CD8-positive, alpha-beta T cell (primary cell): ENCODE measurements at places on chromosomes 6 and 20. TPM values are rescaled to one million over a fixed set of nuclear protein-coding genes. Genes with fewer than 3 reads are reported as not detected.

Gene SGK2
- total RNA-seq: 0.47 TPM

Gene ECT2L
- not detected for total RNA-seq

Gene EEF1A2
- 0.81 TPM for total RNA-seq

Gene RSPO3
- not detected for total RNA-seq

Gene CASS4
- total RNA-seq: 23.5 TPM

Gene SLC25A27
- not detected for total RNA-seq

Gene OPN5
- total RNA-seq: not detected

Gene PNRC1
- 1,236 TPM for total RNA-seq

Gene DSP
- not detected for total RNA-seq

Gene NEDD9
- total RNA-seq: 41.2 TPM

Gene LY86
- not detected for total RNA-seq

Gene SRMS
- not detected for total RNA-seq

Gene GNMT
- 1.9 TPM for total RNA-seq

Gene PRSS16
- 0.58 TPM for total RNA-seq

DNA sequence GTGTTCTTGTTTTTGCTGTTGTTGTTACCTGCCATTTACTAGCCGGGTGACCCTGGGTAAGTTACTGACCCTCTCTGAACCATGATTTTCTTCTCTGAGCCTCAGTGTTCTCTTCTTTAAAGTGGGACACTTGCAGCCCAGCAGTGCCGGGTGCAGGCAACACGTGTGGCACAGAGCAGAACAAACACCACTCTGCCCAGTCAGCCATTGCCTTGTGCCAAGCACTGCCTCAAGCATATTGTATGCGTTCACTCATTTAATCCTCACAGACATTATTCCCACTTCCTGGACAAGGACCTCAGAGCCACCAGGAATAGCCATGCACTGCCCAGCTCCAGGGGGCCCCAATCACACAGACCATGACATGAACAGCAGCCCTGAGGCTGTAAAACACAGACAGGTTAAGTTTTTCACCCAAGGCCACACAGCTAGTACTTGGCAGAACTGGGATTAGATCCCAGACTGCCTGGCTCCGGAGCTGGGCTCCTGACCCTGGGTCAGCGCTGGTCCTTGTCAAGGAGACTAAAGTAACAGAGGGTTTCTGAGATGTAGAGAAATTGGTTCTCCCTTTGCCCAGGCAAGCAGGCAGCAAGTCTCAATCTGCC, 74.0 kb upstream of the PTPN1 start:
- DNase-seq: no peak

DNA sequence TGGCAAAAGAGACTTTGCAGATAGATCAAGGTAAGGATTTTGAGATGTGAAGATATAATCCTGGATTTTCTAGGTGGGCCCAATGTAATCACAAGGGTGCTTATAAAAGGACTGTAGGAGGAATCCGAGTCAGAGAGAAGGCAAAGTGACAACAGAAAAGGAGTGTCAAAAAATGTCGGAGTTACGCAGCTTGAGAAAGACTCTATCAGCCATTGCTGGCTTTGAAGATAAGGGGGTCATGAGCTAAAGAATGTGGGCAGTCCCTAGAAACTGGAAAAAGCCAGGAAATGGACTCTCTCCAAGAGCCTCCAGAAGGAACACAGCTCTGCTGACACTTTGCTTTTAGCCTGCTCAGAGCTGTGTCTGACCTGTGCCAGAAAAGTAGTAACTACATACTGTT, 8.7 kb upstream of the RWDD1 start:
- DNase-seq: no peak

DNA sequence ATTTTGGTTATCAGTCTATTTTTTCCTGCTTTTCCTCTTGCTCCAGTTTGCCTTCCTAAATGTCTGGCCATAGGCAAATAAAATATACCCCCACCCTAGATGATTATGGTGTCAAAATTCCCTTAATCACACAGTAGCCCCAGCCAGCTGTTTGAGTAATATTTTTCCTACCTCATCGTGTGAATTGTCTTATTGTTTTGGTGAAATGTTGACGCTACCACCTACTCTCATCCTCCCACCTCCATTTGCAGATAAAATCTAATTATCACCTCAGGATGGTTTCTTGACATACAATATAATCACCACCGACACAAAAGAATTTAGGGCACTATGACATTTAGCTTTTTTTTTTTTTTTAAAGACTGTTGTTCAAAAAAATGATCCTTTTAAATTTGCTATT, 44.1 kb upstream of the FUCA2 start:
- no peak for DNase-seq

GRCh38 chr6:85610182-85610895, 16.7 kb upstream of the SNX14 start:
- DNase-seq: no peak

- no peak for DNase-seq
These were observed 43.6 kb upstream of the FAM83B start for GRCh38 chr6:54802775-54803634.

DNA sequence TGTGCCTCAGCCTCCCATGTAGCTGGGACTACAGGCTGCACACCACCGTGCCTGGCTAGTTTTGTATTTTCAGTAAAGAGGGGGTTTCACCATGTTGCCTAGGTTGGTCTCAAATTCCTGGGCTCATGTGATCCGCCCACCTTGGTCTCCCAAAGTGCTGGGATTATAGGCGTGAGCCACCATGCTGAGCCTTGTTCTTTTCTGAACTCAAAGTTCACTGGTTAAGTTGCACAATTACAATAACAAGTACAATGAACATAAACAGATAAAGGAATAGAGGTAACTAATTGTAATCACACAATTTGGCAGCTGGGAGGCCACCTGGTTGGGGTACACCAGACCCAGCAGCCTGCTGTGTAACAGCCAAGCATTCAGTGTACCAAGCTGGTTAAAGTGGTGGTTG, 6.7 kb downstream of the NUDT3 start:
- no peak for DNase-seq

- no peak for DNase-seq
These were observed 23.1 kb downstream of the FBXL4 start for GRCh38 chr6:98924647-98925046.

GRCh38 chr20:61186771-61187472, 65.1 kb upstream of the CDH4 start:
- DNase-seq: no peak

DNA sequence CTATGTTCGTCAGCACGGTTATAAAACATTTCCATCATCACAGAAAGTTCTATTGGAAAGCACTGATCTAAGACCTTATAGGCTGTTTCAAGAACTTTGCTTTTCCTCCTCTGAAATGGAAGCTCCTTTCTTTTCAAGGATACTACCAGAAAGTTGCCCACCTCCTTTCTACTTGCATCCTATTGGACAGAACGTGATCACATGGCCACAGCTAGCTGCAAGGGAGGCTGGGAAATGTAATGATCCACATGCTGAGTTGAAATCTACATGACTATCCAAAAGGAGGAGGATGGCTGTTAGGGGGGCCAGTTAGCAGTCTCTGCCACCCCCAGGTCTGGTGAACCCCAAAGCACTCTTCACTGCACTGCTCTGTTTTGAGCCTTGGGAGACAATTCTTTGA, 3.3 kb downstream of the SFTA2 start:
- no peak for DNase-seq

- no peak for DNase-seq
These were observed 11.8 kb downstream of the THBS2 start for GRCh38 chr6:169241688-169242350.

DNA sequence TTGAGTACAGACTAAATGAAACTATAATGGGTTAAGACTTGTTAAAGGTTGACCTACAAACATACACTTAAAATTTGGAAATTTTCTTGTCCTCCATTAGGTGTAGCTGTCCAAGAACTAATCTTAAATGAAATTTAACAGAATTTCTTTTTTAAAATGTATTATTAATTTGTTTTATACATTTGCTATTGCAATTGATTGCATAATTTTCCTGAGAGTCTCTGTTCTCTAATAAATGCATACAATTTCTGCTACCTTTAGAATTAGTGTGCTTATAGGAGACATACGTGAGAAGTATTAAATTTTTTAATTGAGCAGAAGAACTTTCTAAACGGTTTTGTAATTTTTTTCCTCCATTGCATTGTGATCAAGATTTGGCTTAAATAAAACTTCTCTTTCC, 1.5 kb downstream of the FAM135A start:
- DNase-seq: no peak

GRCh38 chr6:156883497-156884252, 106.5 kb downstream of the ARID1B start:
- DNase-seq: no peak

- no peak for DNase-seq
These were observed 329.5 kb downstream of the PACRG start for GRCh38 chr6:163057260-163057659.

DNA sequence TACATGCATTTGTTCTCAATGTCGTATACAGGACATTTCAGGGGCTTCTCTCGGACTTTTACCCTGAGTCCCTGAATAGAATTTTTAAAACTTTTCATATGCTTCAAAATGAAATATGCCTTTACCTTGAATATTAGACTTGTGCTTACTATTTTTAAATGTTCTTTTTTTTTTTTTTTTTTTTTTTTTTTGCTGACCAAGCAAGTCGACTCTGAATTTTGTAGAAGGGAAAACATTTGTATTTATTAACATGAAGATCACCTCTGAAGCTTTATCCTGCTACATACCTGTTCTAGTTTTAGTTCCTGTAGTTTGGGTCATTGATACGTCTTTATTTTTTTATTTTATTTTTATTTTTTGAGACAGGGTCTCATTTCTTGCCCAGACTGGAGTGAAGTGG, 39.7 kb upstream of the SAYSD1 start:
- DNase-seq: no peak

DNA sequence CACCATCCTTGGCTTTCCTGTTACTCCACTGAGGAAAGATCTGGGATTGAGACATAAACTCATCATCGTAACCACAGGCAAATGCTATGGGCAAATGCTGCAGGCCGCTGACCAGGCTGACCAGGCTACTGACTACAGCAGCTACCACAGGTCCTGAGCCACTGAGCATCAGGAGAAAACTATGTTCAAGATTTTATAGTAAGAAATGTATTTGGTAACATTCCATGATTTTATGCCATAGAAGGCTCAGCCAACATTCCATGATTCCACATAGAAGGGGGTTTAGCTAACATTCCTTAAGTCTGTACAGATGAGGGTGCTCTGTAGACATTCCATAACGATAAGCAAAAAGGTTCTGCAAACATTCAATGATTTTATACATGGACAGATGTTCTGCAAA, 16.1 kb upstream of the B4GALT5 start:
- no peak for DNase-seq

- DNase-seq: no peak
These were observed 48.0 kb downstream of the CEP85L start for GRCh38 chr6:118603372-118603771.

- DNase-seq: no peak
These were observed 16.8 kb downstream of the RALY start for GRCh38 chr20:34010405-34010931.

DNA sequence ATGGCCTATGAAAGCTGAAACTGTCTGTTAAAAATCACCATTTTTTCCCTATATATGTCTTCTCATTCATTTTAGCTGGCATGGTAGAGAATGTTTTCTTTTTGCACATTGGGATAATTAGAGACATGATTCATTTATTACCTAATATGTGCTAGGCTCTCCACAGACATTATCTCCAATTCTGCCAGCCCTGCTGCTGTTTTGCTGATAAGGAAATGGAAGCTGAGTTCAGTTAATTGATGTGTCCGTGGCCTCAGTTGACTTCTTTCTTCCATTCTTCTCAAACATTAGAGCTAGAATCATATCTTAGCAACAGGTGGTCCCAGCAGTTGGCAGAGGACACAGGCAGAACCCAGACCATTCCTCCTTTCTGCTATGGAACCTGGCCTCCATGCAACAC, 644.1 kb upstream of the CITED2 start:
- DNase-seq: no peak

DNA sequence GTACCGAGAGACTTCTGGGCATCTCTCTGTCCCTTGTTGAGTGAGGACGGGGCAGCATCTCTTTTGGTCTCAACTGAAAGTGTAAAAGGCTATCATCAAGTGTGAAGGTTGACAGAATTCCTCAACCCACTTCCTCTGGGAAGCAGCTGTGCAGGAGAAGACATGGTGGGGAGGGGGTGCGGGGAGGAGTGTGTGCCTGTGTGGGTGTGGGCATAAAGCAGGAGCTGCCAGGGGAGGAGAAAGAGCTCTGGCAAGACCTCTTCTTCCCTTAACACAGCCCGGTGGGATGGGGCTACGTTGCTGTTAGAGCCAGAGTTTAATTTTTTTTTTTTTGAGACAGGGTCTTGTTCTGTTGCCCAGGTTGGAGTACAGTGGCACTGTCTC, 31.8 kb downstream of the CPXM1 start:
- DNase-seq: no peak

- no peak for DNase-seq
These were observed 31.2 kb downstream of the CHMP4B start for GRCh38 chr20:33842346-33842745.

- DNase-seq: no peak
These were observed 46.0 kb downstream of the PTK7 start for GRCh38 chr6:43122146-43122545.

DNA sequence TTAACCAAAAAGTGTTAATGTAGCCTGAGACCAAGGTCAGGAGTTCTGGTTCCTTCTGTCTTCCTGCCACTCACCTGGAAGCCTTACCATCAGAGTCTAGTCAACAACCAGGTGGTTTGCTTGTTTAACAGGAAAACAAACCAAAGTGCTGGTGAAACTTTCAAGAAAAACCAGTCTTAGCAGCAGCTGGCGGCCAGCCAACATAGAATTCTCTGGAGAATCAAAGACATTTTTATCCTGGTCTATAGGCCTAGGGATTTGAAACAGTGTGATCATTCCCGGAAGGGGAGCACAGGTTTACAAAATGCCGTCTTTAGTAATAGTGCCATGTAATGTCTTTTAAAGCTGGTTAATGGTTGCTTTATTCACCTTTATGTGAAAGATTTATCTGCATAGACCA, 146.6 kb upstream of the AKIRIN2 start:
- DNase-seq: no peak

GRCh38 chr20:23647346-23647745, 9.6 kb upstream of the CST3 start:
- no peak for DNase-seq

DNA sequence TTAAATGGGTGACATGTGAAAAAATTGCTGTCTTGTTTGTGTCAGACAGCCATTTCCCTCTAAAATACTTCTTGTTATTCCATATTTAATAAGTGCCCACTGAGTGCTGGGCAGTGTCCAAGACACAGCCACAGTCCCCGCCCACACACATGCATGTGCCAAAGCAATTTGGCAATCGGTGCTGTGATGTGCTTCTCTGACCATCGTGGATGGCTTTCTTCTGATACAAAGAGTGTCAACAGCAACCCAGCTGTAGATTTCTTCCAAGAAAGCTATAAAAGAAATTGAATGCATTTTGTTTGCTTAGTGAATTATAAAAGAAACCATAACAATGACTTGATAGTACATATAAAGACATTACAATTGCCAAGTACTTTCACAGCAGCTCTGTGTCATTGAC, 140.5 kb upstream of the ATXN1 start:
- no peak for DNase-seq
